ENCODE measurements at places on chromosomes 1 and 21. TPM values are rescaled to one million over a fixed set of nuclear protein-coding genes. Genes with fewer than 3 reads are reported as not detected.

The FNDC5 gene
- 0.55 TPM for total RNA-seq

The TYW3 gene
- 11.2 TPM for total RNA-seq

The EFNA1 gene
- total RNA-seq = 75.6 TPM

The TSPAN2 gene
- 11.3 TPM for total RNA-seq

The CYP4A22 gene
- not detected for total RNA-seq

The TNFRSF25 gene
- total RNA-seq = 41.0 TPM

The STUM gene
- total RNA-seq = 3.8 TPM

The MAP1LC3C gene
- 6.5 TPM for total RNA-seq

The ARL8A gene
- total RNA-seq = 22.3 TPM

The SH2D1B gene
- total RNA-seq = 1.4 TPM

The SMIM1 gene
- total RNA-seq = not detected

DNA sequence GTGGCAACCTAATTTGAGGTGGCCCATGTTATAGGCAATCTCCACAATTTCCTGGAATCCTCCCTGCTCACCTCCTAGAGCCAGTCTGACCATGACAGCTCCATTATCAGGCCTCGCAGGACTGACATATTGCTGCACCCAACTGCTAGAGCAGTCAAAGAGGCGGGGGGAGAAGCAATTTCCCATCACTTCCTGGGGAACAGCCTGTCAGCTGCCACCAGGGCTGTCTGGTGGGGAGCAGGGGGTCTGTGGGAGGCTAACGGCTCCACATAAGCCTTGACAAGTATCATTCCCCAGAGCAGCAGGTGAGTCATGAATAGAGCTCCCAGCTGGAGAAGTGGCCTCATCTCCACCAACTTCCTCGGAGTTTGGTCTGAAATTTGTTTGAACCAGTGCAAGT lies 322.9 kb downstream of the MATN1 start:
- no peak for DNase-seq

DNA sequence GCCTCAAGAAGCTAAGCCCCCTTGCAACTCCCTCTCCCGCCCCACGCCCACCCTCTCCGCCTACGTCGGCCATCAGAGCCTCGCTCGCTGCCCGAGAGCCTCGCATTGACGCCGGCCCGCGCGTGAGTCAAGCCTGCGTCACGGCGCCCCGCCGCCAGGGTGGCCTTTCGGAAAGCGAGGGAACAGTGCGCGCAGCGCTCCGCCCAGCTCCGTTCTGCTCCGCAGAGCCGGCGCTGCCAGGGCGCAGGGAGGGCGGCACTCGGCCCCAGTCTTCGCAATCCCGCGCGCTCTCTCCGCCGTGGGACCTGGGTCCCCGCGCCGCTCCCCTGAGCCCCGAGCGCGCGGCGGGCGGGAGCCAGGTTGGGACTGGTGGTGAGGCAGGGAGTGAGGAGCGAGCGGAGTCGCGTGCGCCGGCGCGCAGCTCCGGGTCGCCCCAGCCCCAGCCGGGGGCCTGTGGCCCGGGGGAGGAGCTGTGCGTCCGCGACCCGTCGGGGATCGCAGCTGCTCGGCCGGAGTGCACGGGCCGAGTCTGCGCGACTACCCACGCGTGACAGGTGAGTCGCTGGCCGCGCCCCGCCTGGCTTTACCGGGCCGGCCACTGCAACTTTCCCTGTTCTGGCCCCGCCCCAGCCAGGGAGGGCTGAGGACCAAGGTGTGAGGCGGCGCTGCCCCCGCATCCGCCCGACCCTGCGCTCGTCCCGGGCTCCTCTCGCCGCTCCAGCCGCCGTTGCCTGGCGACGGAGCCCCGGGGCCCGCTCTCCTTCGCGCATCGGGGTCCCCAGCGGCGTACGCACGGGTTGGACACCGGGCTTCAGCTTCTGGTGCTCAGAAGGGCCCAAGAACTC lies at the start of gene SLC6A17:
SLC6A17 (plus strand) TSS at position 165 of the 845 bp plus-strand sequence. CDS start 16,436 bp downstream, outside the sequence.
- DNase-seq = no peak

DNA sequence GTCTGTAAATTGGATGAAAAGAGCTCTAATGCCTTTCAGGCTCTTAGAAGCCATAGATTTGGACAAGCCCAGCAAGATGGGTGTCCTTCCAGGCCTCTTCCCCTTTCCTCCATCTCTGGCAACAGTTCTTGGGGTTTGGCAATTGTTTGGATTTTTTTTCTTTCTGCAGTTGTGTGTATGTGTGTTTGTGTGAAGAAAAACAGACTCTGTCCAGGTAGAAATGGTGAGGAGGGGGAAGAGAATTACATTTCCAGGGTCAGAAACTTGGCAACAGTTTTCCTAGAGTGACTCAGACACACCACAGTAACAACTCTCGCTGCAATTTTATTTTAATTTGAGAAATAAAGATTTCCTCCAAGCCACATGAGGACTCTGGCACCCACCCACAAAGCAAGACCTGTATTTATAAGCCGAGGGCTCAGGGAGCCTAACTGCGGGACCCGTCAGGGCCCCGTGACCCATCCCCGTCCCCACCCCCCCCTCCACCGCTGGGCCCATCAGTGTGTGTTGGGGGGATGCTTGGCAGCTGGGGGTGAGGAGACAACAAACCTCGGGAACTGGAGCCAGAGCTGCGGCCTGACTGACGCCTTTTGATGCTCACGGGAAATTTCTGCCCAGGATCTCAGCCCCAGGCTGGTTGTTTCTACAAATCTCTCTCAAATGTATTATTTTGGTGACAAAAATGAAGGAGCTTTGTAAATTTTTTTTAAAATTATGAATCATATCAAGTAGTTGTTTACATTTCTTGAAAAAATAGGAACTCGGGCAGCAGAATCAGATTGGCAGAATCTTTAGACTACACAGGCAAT lies 4.4 kb downstream of the TMEM200B start:
- no peak for DNase-seq

GRCh38 chr1:102693345-102693744 lies 415.0 kb downstream of the COL11A1 start:
- no peak for DNase-seq

GRCh38 chr1:59020151-59020997 lies 236.5 kb upstream of the JUN start:
- DNase-seq = peak; percentile 68

GRCh38 chr1:8925406-8925805 lies 20.3 kb upstream of the CA6 start:
- no peak for DNase-seq

- no peak for DNase-seq
Observed at GRCh38 chr1:20701847-20702246, 16.0 kb downstream of the KIF17 start.

- DNase-seq = no peak
Observed at GRCh38 chr1:182056601-182057366, 4.7 kb downstream of the ZNF648 start.

DNA sequence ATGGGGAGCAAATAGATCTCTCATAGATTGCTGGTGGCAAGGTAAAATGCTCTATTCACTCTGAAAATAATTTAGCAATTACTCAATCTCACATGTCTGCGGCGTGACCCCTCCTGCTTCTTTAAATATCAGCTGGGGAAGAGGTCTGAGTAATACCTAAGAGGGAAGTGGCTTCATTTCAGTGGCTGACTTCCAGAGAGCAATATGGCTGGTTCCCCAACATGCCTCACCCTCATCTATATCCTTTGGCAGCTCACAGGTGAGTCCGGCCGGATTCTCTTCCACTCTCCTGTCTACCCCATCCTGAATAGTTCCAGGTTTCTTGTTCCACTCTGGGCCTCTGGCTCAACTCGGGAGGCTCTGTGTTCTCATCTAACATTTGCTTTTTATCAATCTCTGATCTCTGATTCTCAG lies at the start of gene SLAMF7:
SLAMF7 (plus strand) TSS at position 150 of the 414 bp plus-strand sequence; CDS start at position 205, 55 bp downstream.
- DNase-seq = peak; percentile 42

DNA sequence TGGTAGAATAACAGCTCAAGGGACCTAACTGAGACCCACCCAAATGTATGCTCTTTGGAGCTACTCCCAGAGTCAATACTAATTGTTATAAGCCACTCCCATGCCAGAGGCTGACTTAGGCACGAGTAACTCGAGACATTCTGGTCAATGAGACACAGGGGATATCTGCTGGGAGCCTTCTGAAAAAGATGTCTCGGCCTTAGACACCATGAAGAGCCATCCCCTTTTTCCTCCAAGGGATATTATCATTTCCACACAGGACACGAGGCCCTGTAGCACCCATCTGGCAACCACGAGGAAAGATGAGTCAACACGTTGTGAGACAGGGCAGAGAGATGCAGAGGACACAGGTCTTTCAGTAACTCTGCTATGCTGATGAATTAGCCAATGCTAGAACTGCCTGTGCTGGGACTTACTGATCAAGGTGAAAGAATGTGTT lies 30.7 kb downstream of the ITPKB start:
- no peak for DNase-seq

DNA sequence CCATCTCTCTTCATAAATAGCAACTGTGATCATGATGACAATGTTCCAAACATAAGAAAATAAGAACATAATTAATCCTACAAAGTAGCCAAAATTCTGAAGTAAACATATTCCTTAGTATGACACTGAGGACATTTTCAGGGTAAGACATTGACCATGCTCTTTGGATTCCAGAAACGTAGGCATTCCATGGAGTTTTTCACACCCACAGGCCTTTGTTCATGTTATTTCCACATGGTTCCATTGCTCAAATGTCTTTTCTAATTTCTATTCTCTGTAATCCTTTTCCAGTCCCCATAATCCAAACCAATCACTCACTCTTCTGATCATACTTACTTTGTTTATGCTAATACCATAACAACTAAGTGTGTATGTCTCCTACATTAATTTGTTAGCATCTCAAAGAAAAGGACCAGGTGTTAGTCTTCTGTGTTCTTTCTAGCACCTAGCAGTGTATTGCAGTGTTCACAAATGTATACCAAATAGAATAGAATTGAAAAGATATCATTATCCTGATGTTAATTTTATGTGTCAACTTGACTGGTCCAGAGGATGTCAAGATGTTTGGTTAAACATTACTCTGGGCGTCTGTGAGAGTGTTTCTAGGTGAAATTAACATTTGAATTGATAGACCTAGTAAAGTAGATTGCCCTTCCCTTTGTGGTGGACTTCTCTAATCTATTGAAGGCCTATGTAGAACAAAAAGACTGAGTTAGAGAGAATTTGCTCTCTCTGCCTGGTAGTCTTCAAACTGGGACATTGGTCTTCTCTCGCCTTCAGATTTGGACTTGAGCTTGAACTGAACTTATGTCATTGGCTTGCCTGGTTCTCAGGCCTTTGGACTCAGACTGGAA lies 516.6 kb downstream of the PTPRC start:
- no peak for DNase-seq

GRCh38 chr1:67118191-67118590 lies 16.6 kb downstream of the C1orf141 start:
- DNase-seq = no peak

DNA sequence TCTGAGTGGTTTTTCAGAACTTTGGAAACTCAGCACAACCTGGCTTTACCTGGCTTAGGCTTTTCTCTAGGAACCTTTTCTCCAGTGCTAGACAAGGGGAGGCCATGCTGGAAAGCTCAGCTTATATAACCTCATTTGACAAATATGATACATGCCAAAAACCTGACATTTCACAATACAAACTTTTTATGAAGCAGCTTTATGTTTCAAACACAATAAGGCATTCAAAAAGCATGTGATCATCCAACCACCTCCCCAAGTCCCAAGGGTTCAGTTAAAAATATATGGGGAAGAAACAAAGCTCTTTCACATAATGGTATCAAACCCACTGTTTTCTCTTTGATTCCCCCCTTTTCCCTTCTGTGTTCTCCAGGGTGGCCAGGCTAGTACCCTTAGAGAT lies 63.7 kb downstream of the ZC3H11B start:
- no peak for DNase-seq

- DNase-seq = peak; percentile 100
Observed at GRCh38 chr1:58783993-58784757, at the start of gene JUN. Gene JUN, minus strand, starts transcription at chr1:58784047. Its CDS starts 977 bp downstream, at chr1:58783070.

DNA sequence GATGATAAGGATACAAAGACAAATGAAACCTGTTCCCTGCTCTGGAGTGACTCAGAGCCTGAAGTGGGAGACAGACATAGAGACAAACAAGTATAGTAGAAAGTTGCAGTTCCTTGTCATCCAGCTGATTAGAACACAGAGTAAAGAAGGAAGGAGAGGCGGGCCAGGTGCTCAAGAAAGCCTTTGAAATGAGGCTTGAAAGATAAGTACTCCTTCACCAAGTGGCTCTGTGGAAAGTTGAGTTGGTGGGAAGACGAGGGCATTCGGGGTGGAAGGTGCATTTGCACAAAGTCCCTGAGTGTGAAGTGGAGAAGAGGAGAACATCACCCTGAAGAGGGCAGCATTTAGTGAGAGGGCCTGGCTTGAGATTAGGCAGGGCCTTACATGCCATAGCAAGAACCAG lies 17.0 kb downstream of the MARK1 start:
- no peak for DNase-seq

- no peak for DNase-seq
Observed at GRCh38 chr1:206075786-206076755, 23.1 kb downstream of the RHEX start.

DNA sequence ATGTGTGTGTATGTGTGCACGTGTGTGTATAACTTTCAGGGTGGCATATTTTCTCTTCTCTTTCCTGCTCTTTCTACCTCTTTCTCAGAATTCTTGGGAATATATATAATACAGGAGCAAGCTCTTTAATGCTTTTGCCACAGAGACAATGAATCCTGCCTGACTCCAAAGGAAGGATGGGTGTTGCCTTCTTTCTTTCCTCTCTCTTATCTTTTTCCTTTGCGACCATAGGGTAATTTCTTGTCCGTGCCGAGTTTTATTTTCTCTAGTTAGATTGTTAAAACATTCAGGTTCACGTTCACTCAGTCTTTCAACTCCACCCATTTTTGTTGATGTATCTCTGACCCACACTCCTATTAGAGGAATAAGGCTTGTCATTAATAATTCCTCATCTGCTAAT lies 129.0 kb upstream of the C1orf21 start:
- DNase-seq = no peak

DNA sequence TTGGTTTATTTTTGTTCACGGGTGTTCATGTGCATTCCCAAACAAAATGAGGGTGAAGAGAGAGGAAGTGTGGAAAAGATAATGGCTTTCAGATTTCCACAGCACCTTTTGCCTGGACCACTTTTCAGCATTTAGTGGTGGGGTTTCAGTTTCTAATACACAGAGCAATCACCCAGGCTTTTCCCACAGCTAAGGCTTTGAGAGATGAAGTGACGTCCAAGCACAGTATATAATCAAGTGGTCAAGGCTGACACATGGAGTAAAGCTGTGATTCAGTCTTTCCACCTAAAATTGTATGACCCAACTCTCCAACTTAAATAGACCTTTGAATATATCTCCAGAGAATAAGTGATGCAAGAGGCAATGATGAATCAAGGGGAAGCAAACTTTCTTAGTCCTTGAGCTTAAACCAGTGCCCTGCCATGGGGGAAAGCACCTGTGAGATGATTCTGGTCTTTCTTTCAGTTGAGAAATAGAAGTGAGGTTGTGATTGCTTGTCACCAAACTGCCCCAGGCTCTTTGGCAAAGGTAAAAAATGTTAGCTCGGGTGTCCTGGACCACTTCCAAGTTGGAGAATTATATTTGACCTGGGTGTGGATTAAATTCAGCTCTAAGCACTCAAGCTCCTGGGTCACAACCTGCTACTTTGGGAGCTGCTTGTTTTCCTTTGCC lies 2.4 kb upstream of the PIK3R3 start:
- no peak for DNase-seq

DNA sequence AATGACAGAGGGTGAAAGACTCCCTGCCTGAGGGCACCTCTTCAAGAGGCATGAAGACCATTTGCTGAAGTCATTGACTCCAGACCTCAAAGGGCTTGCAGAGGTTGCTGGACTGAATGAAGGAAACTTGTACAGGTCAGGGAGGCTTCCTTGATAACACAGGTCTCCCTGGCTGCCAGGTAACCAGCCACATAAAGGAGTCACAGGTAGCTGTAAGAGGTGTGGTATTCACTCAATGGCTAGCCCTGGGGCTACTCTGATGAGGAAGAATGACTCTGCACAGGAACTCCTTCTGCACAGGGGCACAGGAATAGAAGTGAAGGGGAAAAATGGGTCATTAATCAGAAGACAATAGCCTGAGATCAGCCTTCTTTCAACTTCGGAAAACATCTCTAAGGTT lies 187.5 kb downstream of the LMX1A start:
- DNase-seq = no peak

Measured in transverse colon (tissue), 4 donors.